ENCODE measurements at places on chromosomes 4 and X. TPM values are rescaled to one million over a fixed set of nuclear protein-coding genes. Genes with fewer than 3 reads are reported as not detected.
A peak's percentile ranks its signal among the peaks of the same experiment; 100 is the strongest.

- DNase-seq, result no peak
- no peak overlapping the region for H3K27ac ChIP-seq
- no peaks in the 10 kb centered on the region for H3K36me3 ChIP-seq
- H3K27me3 ChIP-seq, result peaks cover 2% of the 10 kb centered on the region
- no peak overlapping the region for H3K4me3 ChIP-seq
Measured at GRCh38 chr4:163415668-163416067, 57.9 kb downstream of the TKTL2 start.

GRCh38 chrX:55648434-55648833 is 25.2 kb downstream of the FOXR2 start:
- H3K36me3 ChIP-seq, result no peaks in the 10 kb centered on the region
- H3K4me3 ChIP-seq, result no peak overlapping the region
- H3K27me3 ChIP-seq, result peaks cover 2% of the 10 kb centered on the region
- H3K27ac ChIP-seq, result no peak overlapping the region
- no peak for DNase-seq

DNA sequence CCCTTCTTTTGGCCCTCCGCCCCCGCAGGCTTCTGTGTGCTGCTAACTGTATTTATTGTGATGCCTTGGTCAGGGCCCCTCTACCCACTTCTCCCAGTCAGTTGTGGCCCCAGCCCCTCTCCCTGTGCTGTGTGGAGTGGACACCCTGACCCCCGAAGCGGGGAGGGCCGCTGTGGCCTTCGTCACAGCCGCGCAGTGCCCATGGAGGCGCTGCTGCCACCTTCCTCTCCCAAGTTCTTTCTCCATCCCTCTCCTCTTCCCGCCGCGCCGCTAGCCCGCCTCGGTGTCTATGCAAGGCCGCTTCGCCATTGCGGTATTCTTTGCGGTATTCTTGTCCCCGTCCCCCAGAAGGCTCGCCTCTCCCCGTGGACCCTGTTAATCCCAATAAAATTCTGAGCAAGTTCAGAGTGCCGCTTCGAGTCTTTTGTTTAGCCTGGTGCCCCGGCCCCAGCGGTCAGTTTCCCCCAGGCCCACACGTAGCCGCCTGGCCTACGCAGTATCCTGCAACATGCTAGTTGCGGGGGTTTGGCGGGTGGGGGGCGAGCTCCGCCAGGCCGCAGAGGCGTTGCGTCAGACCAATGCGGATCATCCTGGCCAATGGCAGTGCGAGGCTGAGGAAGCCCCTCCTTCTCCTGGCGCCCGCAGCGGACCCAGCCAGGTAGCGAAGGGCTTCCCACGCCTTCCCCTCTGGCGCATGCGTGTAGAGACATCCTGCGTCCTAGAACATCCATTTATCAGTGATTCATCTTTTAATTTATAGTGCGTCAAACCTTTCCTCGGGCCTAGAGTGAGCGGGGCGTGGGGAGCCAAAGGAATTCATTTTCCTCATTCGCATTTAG is 5.6 kb upstream of the KANTR start:
- peak overlapping the region; percentile 99 for H3K27ac ChIP-seq
- H3K4me3 ChIP-seq, result peak overlapping the region; percentile 87
- peaks cover 7% of the 10 kb centered on the region for H3K36me3 ChIP-seq
- peaks cover 54% of the 10 kb centered on the region for H3K4me1 ChIP-seq
- H3K27me3 ChIP-seq, result no peaks in the 10 kb centered on the region

- H3K4me3 ChIP-seq, result no peak overlapping the region
- H3K27ac ChIP-seq, result no peak overlapping the region
- no peaks in the 10 kb centered on the region for H3K27me3 ChIP-seq
Measured at GRCh38 chr4:58602731-58603359, 1492.7 kb upstream of the IGFBP7 start.

Gene BCAP31
- 328 TPM for polyA plus RNA-seq
